ENCODE measurements at places on chromosomes 3 and 15. TPM values are rescaled to one million over a fixed set of nuclear protein-coding genes. Genes with fewer than 3 reads are reported as not detected.

MYZAP gene
- total RNA-seq, result 0.94 TPM

CPNE9 gene
- total RNA-seq, result 4.4 TPM

SMCO1 gene
- total RNA-seq, result not detected

C3orf52 gene
- 13.1 TPM for total RNA-seq

RHOV gene
- 2.7 TPM for total RNA-seq

PLA2G4F gene
- not detected for total RNA-seq

ALAS1 gene
- 45.9 TPM for total RNA-seq

DZIP1L gene
- 8.3 TPM for total RNA-seq

AADACL2 gene
- total RNA-seq, result not detected

ZNF80 gene
- not detected for total RNA-seq

- H3K4me1 ChIP-seq, result no peaks in the 10 kb centered on the region
- no peak for DNase-seq
- no peaks in the 10 kb centered on the region for H3K27me3 ChIP-seq
- no peak overlapping the region for H3K4me3 ChIP-seq
- H3K27ac ChIP-seq, result no peak overlapping the region
- peaks cover 6% of the 10 kb centered on the region for H3K36me3 ChIP-seq
These were observed 43.3 kb downstream of the TGFBR2 start for GRCh38 chr3:30649572-30650318.

GRCh38 chr3:157444797-157445184 lies 8.1 kb downstream of the PTX3 start:
- no peaks in the 10 kb centered on the region for H3K4me1 ChIP-seq
- no peak for DNase-seq
- H3K36me3 ChIP-seq, result no peaks in the 10 kb centered on the region
- H3K4me3 ChIP-seq, result no peak overlapping the region
- no peaks in the 10 kb centered on the region for H3K27me3 ChIP-seq
- no peak overlapping the region for H3K27ac ChIP-seq

GRCh38 chr15:52870015-52870414 lies 79.9 kb upstream of the ONECUT1 start:
- H3K27ac ChIP-seq, result no peak overlapping the region
- H3K4me1 ChIP-seq, result no peaks in the 10 kb centered on the region
- no peaks in the 10 kb centered on the region for H3K27me3 ChIP-seq
- H3K4me3 ChIP-seq, result no peak overlapping the region
- no peak for DNase-seq

- no peak overlapping the region for H3K4me3 ChIP-seq
- H3K27ac ChIP-seq, result no peak overlapping the region
- peaks cover 20% of the 10 kb centered on the region for H3K4me1 ChIP-seq
These were observed 17.8 kb upstream of the ZFYVE19 start for GRCh38 chr15:40789119-40789518.

DNA sequence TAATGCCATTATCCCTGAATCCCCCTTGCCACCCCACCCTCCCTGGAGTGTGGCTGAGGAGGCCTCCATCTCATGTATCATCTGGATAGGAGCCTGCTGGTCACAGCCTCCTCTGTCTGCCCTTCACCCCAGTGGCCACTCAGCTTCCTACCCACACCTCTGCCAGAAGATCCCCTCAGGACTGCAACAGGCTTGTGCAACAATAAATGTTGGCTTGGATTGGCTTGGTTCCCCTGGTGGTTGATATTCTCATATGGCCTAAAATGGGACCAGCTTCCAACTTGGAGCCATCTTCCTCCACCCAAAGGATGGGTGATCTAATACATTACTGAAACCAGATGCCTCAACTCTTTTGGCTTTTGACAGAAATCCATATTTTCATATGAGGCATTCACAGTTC lies 34.9 kb downstream of the VIPR1 start:
- no peak for DNase-seq
- no peaks in the 10 kb centered on the region for H3K36me3 ChIP-seq
- H3K27ac ChIP-seq, result no peak overlapping the region

- no peak overlapping the region for H3K27ac ChIP-seq
- no peaks in the 10 kb centered on the region for H3K27me3 ChIP-seq
- no peak for DNase-seq
- no peak overlapping the region for H3K4me3 ChIP-seq
- H3K36me3 ChIP-seq, result no peaks in the 10 kb centered on the region
- H3K4me1 ChIP-seq, result no peaks in the 10 kb centered on the region
These were observed 183.2 kb downstream of the P3H2 start for GRCh38 chr3:189937302-189938127.

DNA sequence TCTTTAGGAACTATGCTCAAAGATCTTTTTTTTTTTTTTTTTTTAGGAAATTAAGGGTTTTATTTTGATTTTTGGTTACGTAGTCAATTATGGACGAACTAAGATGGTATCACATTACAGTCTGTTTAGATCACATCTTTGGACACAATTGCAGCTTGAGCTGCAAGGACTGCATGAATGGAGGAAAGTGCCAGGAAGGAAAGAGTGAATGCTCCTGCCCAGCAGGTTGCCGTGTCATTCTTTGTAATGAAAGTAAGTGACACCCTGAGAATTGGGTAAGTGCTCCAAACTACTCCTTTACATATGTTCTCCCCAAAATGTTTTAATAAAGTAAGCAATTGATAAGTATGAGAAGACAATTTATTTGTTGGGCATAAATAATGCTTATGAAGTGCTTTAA lies 716.5 kb upstream of the GOLIM4 start:
- no peak overlapping the region for H3K27ac ChIP-seq
- H3K4me3 ChIP-seq, result no peak overlapping the region
- no peaks in the 10 kb centered on the region for H3K27me3 ChIP-seq
- H3K4me1 ChIP-seq, result peaks cover 18% of the 10 kb centered on the region
- no peaks in the 10 kb centered on the region for H3K36me3 ChIP-seq

DNA sequence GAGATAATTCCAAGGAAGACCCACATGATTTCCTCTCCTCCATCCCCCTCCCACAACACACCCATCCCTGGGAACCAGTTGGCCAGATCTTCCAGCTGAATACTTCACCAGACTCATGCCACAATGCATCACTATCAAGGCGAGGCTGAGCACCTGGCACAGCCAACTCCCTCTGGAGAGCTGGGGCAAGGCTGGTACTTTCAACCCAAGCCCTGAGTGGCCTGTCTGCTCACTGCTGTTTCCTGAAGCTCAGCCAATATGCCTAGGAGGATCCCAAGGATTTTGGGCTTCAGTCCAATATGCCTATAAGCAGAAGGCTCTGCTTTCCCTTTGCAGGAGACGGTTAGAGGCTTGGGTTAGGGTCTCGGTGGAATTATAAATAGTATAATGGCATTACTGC lies 90.9 kb upstream of the NEO1 start:
- no peaks in the 10 kb centered on the region for H3K36me3 ChIP-seq
- no peaks in the 10 kb centered on the region for H3K27me3 ChIP-seq
- H3K4me1 ChIP-seq, result no peaks in the 10 kb centered on the region
- DNase-seq, result no peak
- no peak overlapping the region for H3K4me3 ChIP-seq

- no peaks in the 10 kb centered on the region for H3K4me1 ChIP-seq
- H3K27ac ChIP-seq, result no peak overlapping the region
- H3K36me3 ChIP-seq, result no peaks in the 10 kb centered on the region
These were observed 211.5 kb downstream of the NECTIN3 start for GRCh38 chr3:111283165-111283564.

- H3K36me3 ChIP-seq, result no peaks in the 10 kb centered on the region
- no peak overlapping the region for H3K4me3 ChIP-seq
- no peak overlapping the region for H3K27ac ChIP-seq
- H3K4me1 ChIP-seq, result no peaks in the 10 kb centered on the region
- no peaks in the 10 kb centered on the region for H3K27me3 ChIP-seq
These were observed 78.4 kb downstream of the CHL1 start for GRCh38 chr3:274927-275326.

- H3K27ac ChIP-seq, result no peak overlapping the region
- no peak overlapping the region for H3K4me3 ChIP-seq
- DNase-seq, result no peak
- no peaks in the 10 kb centered on the region for H3K4me1 ChIP-seq
- H3K36me3 ChIP-seq, result peaks cover 3% of the 10 kb centered on the region
These were observed 65.1 kb downstream of the GOLIM4 start for GRCh38 chr3:168030577-168030976.

DNA sequence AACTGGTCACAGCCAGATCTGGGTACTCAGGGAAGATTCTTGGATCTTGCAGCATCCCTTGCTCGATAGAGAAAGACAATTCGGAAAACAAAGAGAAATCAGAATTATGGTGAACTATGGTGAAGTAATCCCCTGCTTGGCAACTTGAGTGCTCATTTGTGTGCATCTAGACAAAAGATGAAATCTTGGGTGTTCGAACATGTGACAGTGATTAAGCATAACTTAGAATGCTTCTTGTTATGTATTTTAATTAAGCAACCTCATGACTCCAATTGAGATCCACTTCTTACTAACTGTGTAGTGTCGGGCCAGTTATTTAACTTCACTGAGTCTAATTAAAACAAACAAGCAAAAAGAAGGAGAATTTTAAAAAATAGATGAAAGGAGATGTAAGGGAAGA lies 56.5 kb downstream of the ZNF385D start:
- no peak overlapping the region for H3K4me3 ChIP-seq
- H3K36me3 ChIP-seq, result no peaks in the 10 kb centered on the region
- H3K27ac ChIP-seq, result no peak overlapping the region
- no peak for DNase-seq
- no peaks in the 10 kb centered on the region for H3K27me3 ChIP-seq
- H3K4me1 ChIP-seq, result no peaks in the 10 kb centered on the region

DNA sequence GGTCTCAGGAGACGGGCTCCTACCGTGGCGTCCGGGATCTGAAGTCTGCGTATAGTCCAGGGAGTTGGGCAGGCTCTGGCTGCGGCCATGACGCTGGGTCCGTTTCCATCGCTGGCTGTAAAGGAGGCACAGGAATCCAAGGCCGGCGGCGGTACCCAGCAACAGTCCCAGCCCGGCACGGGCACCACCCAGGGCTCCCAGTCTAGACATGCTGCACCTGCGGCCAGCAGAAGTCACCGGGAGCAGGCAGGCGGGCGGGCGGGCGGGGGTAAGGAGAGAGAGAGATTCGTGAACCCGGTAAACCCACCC lies 526 bp downstream of the RMDN3 start:
- DNase-seq, result no peak
- H3K27me3 ChIP-seq, result no peaks in the 10 kb centered on the region
- H3K27ac ChIP-seq, result peak overlapping the region; percentile 43

DNA sequence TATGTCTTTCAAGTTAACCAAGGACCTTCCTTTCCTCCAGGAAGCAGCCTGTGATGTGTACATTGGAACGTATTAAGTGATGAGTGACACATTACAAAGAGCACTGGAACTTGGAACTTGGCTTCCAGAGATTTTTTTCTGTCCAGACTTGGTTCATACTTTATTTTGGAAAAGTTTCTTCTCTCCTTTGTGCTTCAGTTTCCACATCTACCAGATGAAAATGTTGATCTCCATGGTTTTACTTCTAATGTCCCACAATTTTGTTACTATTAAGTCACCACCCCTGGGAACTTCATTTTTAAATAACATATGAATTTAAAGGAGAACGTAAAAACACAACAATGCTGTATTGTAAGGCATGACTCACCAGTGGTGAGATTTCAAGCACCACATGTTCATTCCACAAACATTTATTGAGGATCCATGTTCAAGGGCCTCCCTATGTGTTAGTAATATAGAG lies 290.7 kb upstream of the LMCD1 start:
- H3K36me3 ChIP-seq, result no peaks in the 10 kb centered on the region
- H3K27me3 ChIP-seq, result no peaks in the 10 kb centered on the region

DNA sequence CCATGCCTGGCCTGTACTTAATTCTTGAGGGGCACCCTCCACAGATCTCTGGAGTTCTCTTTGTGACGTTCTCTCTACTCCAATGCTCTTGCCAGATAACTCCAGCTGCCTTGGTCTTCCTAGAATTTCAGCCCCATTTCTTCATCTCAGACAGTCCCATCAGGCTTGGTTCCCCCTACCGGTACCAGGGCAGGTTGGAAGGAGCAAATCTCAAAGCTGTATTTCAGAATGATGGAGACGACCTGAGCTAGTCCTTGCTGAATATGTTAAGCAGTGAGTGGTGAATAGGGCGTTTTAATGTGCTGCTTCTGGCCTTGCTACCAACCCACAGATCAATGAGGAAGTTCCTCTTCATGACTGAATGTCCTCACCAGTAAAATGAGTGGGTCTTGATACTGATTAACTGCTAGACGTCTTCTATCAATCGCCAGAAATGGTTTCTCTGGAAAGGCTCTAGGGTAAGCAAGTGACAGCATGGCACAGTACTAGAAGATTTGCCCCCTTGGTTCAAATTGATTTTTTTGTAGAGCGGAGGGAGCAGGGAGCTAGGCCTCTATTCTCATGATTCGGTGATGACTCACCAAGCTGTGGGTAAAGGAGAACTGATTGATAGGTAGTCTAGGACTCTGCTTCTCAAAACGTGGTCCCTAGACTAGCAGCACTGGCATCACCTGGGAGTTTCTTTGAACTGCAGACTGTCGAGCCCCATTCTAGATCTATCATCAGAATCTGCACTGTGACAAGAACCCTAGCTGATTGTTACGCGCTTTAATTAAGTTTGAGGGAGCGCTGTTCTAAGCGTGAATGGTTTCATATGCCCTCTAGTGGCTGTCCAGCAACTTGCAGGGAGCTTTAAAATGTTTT lies 67.8 kb downstream of the UBP1 start:
- no peaks in the 10 kb centered on the region for H3K4me1 ChIP-seq
- H3K27me3 ChIP-seq, result no peaks in the 10 kb centered on the region
- no peak overlapping the region for H3K27ac ChIP-seq
- no peak overlapping the region for H3K4me3 ChIP-seq
- no peaks in the 10 kb centered on the region for H3K36me3 ChIP-seq
- peak; percentile 55 for DNase-seq

DNA sequence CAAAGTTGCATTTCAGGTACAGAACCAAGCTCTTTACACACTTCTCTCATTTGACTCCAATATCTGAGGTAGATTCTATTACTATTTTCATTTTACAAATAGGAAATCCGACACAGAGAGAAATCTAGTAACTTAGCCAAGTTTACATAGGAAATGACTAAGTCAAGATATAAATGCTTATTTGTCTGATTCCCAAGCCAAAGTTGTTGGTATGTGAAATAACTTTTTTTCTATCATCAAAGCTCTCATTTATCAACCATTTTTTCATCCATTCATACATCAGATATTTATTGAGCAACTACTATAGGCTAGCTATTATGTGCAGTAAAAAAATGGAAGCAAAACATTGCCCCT lies 89.2 kb upstream of the MITF start:
- H3K4me1 ChIP-seq, result no peaks in the 10 kb centered on the region
- no peak overlapping the region for H3K4me3 ChIP-seq
- no peaks in the 10 kb centered on the region for H3K27me3 ChIP-seq
- H3K27ac ChIP-seq, result no peak overlapping the region

Data from H1 (cell line).